ENCODE measurements at places on chromosomes 5 and 9. TPM values are rescaled to one million over a fixed set of nuclear protein-coding genes. Genes with fewer than 3 reads are reported as not detected.
A peak's percentile ranks its signal among the peaks of the same experiment; 100 is the strongest.

LECT2 gene
- not detected for total RNA-seq

DNA sequence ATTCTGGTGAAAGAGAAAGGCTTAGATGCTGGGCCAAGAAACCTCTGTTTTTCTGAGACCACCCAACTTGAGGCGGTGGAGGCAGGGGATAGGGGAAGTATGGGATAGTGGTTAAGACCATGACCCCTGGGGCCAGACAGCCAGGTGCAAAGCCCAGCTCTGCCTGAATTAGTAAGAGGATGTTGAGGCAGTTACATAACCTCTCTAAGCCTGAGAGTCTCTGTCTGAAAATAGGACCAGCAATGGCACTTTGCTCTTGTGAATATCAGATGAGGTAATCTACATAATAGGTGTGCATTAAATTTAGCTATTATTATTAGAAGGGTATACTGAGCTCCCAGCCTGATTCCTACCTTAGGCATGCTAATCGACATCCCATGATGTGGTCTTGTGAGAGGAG lies 68.2 kb downstream of the DOCK2 start:
- no peak for DNase-seq
- H3K4me3 ChIP-seq: no peak overlapping the region
- H3K27ac ChIP-seq: no peak overlapping the region
- no peaks in the 10 kb centered on the region for H3K36me3 ChIP-seq
- H3K27me3 ChIP-seq: no peaks in the 10 kb centered on the region
- H3K4me1 ChIP-seq: peaks cover 22% of the 10 kb centered on the region

GRCh38 chr5:66661149-66661548 lies 65.0 kb downstream of the MAST4 start:
- H3K4me3 ChIP-seq: no peak overlapping the region
- no peaks in the 10 kb centered on the region for H3K36me3 ChIP-seq
- peaks cover 27% of the 10 kb centered on the region for H3K27me3 ChIP-seq
- no peak overlapping the region for H3K27ac ChIP-seq

DNA sequence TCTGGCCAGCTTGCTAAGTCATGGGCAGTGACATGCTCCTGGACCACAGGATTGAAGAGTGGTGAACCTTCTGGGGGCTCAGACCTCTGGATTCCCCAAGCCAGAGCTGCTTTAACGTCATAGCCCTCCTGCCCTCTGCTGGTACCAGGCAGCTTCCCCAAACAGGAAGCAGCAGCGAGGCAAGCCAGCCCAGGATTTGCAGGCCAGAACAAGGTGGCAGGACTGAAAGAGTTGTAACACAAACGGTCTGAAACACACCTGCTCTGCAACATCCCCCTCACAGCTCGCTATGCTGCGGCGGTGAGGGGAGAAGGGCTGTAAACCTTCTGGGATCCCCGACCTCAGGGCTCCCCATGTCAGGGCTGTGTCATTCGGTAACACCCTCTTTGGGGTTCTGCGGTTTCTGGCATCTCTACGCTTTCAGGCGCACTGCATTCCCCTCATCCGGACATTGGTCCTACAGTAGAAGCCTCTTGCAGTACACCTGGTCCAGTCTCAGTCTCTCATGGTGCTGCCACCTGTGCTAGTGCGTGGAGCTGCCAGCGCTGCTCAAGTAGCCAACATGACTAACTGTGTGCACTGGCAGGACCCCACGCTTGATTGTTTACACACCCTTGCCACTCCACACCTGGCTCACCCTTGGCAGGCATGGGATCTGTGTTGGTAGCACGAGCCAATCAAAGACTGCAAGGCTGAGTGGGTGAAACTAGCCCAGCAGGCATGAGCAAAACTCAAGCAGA lies 893.3 kb downstream of the PTPRD start:
- no peaks in the 10 kb centered on the region for H3K36me3 ChIP-seq
- no peak for DNase-seq
- no peaks in the 10 kb centered on the region for H3K27me3 ChIP-seq
- H3K4me1 ChIP-seq: no peaks in the 10 kb centered on the region

TMEM174 gene
- total RNA-seq: not detected

- H3K36me3 ChIP-seq: no peaks in the 10 kb centered on the region
- H3K27me3 ChIP-seq: peaks cover 84% of the 10 kb centered on the region
- no peak overlapping the region for H3K27ac ChIP-seq
- no peak overlapping the region for H3K4me3 ChIP-seq
Measured at GRCh38 chr5:114447084-114447773, 85.4 kb downstream of the KCNN2 start.

DNA sequence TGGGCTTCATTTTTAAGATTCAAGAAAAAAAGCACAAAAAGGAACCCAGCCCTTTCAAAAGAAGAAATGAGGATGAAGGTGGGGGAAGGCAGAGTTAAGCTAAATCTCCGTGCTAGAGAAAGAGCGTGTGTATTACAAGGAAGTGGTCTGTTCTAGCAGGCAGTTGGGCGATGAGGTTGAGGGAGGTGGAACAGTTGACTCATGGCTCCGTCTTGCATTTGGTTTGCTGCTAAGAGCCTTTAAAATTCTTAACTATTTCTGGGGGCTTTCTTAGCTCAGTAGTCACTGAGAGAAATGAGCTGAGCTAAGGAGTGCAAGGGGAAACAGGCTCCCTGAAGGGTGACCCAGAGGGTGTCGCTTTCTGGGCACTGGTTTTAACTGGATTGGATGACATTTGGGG lies 117.4 kb downstream of the GCNT1 start:
- no peaks in the 10 kb centered on the region for H3K36me3 ChIP-seq
- no peaks in the 10 kb centered on the region for H3K27me3 ChIP-seq
- peak; percentile 46 for DNase-seq
- no peak overlapping the region for H3K27ac ChIP-seq
- peaks cover 23% of the 10 kb centered on the region for H3K4me1 ChIP-seq

DNA sequence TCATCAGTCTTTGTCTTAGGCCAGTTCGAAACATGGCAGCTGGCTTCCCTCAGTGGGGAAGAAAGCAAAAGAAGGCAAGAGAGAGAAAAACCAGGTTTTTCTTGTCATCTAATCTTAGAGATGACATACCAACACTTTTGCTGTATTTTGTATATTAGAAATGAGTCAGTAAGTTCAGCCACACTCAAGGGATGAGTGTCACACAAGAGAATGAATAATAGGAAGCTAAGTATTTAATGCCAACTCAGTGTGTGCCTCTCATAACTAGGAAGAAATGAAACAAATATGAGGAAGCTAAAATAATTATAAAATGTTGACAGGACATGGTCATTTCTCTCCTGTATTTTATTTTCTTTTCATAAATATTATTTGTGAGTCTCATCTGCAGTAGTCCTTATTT lies 65.3 kb downstream of the CDH12 start:
- no peak overlapping the region for H3K27ac ChIP-seq
- H3K36me3 ChIP-seq: no peaks in the 10 kb centered on the region
- no peak for DNase-seq
- H3K27me3 ChIP-seq: no peaks in the 10 kb centered on the region

- no peaks in the 10 kb centered on the region for H3K4me1 ChIP-seq
- no peak for DNase-seq
- no peak overlapping the region for H3K4me3 ChIP-seq
- H3K27ac ChIP-seq: no peak overlapping the region
- peaks cover 57% of the 10 kb centered on the region for H3K36me3 ChIP-seq
Measured at GRCh38 chr5:126831156-126831555, 54.2 kb downstream of the LMNB1 start.

DNA sequence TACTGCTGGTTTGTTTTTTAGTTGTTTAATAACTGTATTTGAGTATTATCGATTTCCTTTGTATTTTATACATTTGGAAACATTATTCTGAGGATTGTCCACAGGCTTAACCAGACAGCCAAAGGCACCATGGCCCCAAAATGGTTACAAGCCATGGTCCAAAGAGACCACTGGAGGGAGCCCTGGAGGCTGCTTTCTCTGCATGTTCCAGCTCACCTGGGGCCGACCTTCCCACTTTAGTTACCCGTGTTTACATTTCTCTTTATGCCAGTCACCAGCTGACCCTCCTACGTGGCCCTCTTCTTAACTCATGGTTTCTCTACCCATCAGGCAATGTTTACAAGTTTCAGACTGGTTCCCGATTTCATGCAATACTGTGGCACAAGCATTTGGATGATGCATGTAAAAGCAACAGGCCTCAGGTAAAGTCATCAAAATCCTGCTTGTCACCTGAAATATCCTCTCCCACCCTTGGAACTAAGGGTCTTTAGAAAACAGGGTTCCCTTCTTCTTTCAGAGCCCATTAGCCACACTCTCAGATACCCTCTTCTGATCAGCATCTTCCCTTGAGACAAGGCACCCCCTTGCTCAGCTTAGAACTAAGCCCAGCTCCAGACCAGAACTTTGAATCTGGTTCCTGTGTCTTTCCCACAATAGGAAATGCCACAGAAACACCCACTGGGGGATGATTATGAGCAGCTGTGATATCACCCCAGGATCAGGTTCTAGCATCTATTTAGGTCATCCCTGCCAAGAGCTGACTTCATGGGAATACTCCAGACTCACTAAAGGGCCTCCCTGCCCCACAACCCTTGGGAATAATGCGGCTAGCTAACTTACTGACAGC lies 49.9 kb upstream of the GARNL3 start:
- H3K36me3 ChIP-seq: no peaks in the 10 kb centered on the region
- no peak overlapping the region for H3K4me3 ChIP-seq
- H3K27me3 ChIP-seq: peaks cover 12% of the 10 kb centered on the region
- H3K4me1 ChIP-seq: peaks cover 6% of the 10 kb centered on the region
- peak; percentile 76 for DNase-seq
- no peak overlapping the region for H3K27ac ChIP-seq

BTNL8 gene
- not detected for total RNA-seq

DNA sequence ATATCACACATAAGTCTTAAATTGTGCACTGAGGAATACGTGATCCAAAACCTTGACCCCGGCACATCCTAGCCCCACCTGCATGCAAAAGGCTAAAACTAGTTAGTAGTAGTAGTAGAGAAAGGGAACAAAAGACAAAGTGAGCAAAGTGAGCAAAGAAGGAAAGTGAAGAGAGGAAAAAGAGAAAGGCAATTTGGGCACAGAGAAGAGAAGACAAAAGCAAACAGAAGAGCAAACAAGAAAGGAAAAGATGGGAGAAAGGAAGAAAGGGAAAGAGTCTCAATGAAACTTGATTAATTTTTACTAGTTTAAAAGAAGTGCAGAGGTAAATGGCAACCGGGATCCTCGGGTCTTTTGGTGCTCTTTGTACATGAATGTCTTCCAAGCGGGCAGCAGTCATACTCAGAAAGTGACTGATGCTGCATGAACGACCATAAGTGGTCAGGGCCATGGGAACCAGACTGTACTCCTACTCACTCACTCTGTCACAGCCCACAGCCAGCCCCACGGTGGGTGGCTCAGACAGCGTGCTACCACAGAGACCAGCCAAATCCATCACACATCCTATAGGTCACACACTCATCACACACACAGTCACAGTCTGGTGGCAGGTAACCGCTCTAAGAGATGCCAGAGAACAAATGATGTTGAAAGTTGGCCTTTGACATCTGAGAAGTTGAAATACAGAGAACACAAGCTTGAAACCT lies 203.9 kb downstream of the FBN2 start:
- H3K27ac ChIP-seq: no peak overlapping the region
- H3K36me3 ChIP-seq: peaks cover 54% of the 10 kb centered on the region
- no peak overlapping the region for H3K4me3 ChIP-seq
